ENCODE measurements at places on chromosomes 7 and 10. TPM values are rescaled to one million over a fixed set of nuclear protein-coding genes. Genes with fewer than 3 reads are reported as not detected.

DNA sequence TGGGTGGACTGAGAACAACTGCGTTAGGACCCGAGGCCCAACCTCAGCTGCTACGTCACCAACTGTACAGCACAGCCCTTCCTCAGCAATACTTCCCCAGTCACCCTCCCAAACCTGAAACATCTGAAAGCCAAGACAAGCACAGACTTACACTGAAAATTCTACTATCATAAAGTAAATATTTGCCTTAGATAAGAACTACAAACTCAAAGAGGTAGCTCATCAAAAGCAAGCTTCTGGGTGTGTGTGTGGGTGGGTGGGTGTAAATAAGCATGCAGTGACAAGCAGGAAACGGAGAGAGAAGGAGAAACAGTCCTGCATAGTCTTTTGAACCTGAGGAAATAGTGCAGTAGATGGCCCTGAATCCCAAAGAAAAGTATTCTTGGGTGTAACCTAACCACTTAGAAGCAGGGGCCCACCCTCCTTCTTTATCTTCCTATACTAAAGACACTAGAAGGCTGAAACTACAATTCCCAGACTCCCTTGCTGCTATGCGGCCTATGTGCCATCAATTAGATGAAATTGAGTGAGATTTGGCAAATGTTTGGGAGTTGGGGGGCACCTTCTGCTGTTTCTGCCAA lies 18.7 kb downstream of the SLC25A13 start:
- peak; percentile 77 for DNase-seq

Gene SLC26A3
- total RNA-seq, result not detected

- DNase-seq, result no peak
These were observed 4.7 kb upstream of the UNCX start for GRCh38 chr7:1227814-1228544.

Gene FANK1
- total RNA-seq, result 1.1 TPM

DNA sequence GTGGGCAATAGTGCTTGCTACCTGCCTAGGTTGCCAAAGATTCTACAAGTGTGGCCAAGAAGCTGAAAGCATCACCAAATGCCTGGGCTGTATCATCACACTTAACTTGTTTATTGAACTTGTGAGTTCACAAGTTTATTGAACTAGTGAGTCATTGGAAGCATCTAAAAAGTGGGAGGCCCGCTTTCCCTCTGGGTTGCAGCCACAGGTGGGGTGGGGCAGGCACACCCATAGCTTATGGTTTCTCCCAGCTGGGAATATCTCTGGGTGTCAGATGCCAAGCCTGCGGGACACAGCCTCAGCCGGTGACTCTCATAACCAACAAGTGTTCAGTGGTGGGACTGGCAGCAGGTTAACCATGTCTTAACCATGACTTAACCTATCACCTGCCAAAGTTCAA lies 145.9 kb upstream of the FAM13C start:
- peak; percentile 76 for DNase-seq

Gene LIMK1
- total RNA-seq, result 31.0 TPM

GRCh38 chr10:74417397-74417796 lies 266.4 kb downstream of the ADK start:
- DNase-seq, result no peak

GRCh38 chr10:121928528-121928884 lies 675 bp upstream of the ATE1 start:
- peak; percentile 12 for DNase-seq

- DNase-seq, result no peak
These were observed 67.9 kb downstream of the CCDC71L start for GRCh38 chr7:106593028-106593417.

DNA sequence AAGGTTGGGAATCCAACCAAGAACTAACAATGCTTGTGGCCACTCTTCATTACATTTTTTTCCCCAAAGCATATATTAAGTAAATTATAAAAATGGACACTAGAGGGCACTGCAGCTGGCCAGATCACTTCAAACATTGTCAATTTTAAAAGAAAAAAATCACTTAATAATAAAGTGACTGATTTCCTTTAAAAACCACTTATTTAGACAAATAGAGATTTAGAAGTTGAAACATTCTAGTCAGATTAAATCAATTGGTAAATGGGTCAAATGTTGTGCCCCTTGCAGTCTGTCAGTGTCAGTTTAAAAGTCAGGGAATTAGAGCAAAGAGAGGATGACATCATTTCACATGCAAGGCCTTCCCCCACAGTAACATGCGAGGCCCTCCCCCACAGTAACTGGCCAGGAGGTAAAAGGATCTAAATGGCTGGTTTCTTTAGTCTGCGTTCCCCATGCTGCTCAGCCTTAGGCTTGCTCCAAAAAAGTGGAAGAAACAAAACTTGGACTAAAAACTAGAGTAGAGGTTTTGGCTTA lies 177.9 kb downstream of the SKAP2 start:
- peak; percentile 31 for DNase-seq

DNA sequence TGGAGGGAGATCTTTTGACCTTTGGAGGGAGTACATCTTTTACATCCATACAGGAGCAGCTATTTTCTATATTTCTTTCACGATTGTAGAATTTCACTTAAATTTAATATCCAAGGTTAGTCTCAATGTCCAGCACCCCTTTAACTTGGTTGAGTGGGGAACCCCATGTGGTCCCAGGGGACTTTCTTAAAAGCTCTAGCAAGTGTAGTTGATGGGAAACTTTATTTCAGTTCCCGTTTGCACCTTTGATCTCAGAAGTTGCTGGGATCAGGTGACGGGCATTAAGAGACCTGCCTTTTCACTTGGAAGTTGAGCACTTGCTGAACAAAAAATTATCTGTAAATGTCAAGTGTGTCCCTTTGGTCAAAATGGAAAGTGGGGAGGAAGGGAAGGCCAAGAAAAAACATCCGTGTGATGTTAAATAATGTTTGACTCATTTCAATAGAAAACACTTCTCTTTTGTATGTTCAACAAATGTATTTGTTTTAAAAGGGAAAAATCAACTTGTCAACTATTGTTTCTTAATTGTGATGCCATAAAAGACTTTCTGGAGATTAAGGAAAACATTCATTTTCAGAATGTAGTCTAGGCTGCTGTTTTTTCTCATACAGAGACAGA lies 370.1 kb upstream of the GALNT17 start:
- DNase-seq, result no peak

- DNase-seq, result no peak
These were observed 59.7 kb upstream of the LAMB4 start for GRCh38 chr7:108189733-108190388.

Gene ADARB2
- total RNA-seq, result not detected

DNA sequence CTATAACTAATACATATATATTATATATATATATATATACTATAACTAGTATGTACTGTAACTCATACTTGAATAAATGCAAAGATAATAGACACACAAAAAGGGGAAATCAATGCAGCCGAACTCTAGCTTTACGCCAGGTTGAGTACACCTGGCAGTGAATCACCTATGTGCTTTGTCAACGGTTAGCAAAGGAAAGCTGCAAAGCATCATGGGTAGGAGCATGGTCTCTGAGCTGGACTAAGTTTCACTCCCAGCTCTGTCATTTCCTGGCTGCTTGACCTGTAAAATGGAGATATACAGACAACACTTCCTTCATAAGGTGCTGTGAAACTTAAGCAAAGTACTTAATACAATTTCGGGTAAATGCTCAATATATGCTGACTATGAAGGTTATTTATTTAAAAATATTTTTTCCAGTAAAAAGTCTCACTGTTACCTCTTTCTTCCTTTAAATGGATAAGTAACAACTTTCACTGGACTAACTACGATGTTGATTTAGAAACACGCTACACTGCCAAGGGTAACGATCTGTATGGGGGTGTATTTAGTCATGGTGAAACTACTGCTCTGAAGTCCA lies 61.7 kb upstream of the ITGA8 start:
- DNase-seq, result peak; percentile 5

DNA sequence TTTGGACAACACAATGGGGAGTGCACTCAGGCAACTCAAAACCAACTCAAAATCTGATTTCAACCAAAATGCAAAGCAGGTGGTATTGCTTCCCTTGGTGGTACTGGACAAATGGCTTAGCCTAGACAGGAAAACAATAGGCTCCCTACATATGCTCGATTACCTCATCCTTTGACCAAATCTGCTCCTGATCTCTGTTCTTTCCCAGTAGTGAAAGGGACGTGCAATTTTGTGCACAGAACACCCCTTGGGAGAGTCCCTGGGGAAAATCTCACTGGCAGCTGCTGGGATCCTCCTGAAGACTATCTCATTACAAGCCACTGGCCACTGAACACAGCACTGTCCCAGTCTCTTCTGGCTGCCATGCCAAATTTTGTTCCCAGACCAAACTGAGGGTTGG lies 149.2 kb upstream of the VSTM2A start:
- DNase-seq, result no peak

DNA sequence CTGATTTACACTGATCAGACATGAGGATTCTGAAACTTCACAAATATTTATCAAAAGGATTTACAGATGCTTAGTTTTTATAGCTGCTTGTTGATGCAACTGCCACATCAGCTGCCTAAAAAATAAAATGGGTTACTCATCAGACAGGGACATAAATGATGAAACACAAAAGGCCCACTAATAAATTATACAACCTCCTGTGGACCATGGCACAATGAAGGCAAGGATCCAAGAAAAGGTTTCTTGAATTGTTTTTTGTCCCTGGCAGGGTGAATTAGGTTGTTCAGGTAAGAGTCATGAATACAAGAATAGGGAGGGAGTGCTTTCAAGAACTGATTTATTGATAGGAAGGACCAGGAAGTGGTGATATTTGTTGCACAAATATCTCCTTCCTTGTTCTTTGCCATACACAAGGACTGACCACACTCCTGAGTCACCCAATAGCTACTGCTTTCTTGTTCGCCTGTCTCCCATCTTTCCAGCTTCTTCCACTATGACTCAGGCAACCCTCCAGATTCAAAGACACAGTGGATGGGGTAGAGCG lies 234.5 kb downstream of the AHR start:
- DNase-seq, result peak; percentile 96

DNA sequence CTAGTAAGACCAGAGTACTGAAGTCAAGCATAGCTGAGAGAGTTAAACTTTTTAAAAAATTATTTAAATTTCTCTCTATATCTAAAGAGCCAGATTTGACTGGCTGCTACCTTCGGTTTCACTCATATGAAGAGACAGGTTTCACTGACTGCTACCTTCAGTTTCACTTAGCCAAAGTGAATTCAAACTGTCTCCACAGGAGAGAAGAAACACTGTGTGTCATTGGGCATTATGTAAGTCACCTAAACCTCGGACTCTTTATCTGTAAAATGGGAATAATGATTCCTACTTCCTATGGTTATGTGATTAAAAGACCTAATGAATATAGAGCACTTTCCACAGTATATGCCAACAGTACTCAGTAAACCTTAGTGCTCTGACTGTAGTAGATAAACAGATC lies 41.6 kb upstream of the MET start:
- peak; percentile 44 for DNase-seq

Gene VWDE
- total RNA-seq, result 14.2 TPM

DNA sequence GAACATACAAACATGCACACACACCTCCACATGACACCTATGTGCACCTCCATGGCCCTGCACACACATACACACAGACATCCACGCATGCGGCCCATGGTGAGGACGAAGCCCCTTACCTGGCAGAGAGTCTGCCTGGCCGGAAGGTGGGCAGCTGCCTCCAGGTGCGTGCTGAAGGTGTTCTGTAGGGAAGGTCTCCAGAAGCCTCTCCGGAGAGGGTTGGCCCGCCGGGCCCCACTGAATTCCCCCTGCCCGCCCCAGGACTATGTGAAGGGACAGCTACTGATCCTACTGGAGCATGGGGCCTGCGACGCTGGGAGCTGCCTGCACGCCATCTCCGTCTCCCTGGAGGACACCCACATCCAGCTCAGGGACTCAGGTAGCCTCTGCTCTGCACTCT lies 8.5 kb upstream of the ZNF467 start:
- DNase-seq, result no peak

GRCh38 chr10:11120711-11121110 lies 103.0 kb downstream of the CELF2 start:
- DNase-seq, result no peak

Gene PRSS37
- not detected for total RNA-seq

- DNase-seq, result no peak
These were observed 4.3 kb upstream of the PPIF start for GRCh38 chr10:79342811-79343561.

GRCh38 chr10:91295346-91295745 lies 74.9 kb downstream of the PCGF5 start:
- no peak for DNase-seq

- DNase-seq, result no peak
These were observed 14.3 kb downstream of the TES start for GRCh38 chr7:116224492-116225098.

Gene HKDC1
- total RNA-seq, result under 0.01 TPM

Measured in mammary epithelial cell (primary cell).